ENCODE measurements at places on chromosomes 3 and 15. TPM values are rescaled to one million over a fixed set of nuclear protein-coding genes. Genes with fewer than 3 reads are reported as not detected.
A peak's percentile ranks its signal among the peaks of the same experiment; 100 is the strongest.

The FOXL2 gene
- 1.4 TPM for total RNA-seq

The C3orf85 gene
- not detected for total RNA-seq

The CHDH gene
- total RNA-seq: 10.6 TPM

The C3orf80 gene
- total RNA-seq: 0.41 TPM

The OR5H15 gene
- not detected for total RNA-seq

The LHFPL4 gene
- 18.9 TPM for total RNA-seq

The SNUPN gene
- total RNA-seq: 28.4 TPM

The FAM107A gene
- 0.31 TPM for total RNA-seq

The CADM2 gene
- total RNA-seq: 21.3 TPM

The MESP2 gene
- 0.66 TPM for total RNA-seq

The GABRA5 gene
- 18.0 TPM for total RNA-seq

GRCh38 chr3:42831321-42831713 lies 22.1 kb downstream of the ACKR2 start:
- no peak overlapping the region for H3K27ac ChIP-seq
- peak; percentile 88 for DNase-seq
- H3K27me3 ChIP-seq: no peaks in the 10 kb centered on the region
- no peak overlapping the region for H3K4me3 ChIP-seq

- H3K36me3 ChIP-seq: no peaks in the 10 kb centered on the region
- no peak overlapping the region for H3K4me3 ChIP-seq
These were observed 104.7 kb upstream of the VEPH1 start for GRCh38 chr3:157607826-157608405.

DNA sequence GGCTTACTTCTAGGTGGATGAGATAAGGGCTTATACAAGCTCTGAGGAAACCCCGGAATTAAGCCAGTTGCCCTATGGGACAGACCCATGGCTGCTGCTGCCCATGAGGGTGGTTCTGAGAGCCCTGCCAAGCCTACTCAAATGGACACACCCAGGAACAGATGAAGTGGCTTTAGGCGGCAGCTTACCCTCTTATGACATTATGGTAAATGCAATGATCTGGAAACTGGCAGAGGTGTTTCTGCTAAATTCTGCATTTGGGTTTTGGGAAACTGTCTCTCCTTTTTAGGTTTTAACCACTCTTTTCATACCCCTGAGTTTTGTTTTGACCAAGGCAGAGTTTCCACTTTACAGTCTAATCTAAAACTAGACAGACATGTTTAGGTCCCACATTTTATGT lies 9.0 kb upstream of the ZBED2 start:
- H3K27me3 ChIP-seq: no peaks in the 10 kb centered on the region
- DNase-seq: no peak
- H3K27ac ChIP-seq: no peak overlapping the region
- no peaks in the 10 kb centered on the region for H3K4me1 ChIP-seq
- H3K36me3 ChIP-seq: no peaks in the 10 kb centered on the region

- no peak overlapping the region for H3K4me3 ChIP-seq
- H3K27ac ChIP-seq: no peak overlapping the region
- H3K36me3 ChIP-seq: no peaks in the 10 kb centered on the region
These were observed 90.2 kb upstream of the ABHD17C start for GRCh38 chr15:80604583-80605575.

DNA sequence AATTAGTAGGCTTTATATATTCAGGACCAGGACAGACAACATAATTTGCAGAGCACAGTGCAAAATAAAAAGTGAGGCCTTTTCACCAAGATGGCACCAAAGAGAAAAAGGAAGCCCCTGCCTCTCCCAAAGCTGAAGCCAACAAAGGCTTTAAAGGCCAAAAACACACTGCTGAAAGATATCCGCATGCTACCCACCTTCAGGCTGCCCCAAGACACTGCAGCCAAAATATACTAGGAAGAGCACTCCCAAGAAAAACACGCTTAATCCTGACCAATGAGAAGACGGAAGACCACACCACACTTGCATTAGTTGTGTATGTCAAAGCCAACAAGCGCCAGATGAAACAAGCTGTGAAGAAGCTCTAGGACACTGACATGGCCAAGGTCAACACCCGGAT lies 38.0 kb downstream of the PIK3CB start:
- H3K4me3 ChIP-seq: no peak overlapping the region
- H3K27me3 ChIP-seq: no peaks in the 10 kb centered on the region
- peaks cover 8% of the 10 kb centered on the region for H3K4me1 ChIP-seq
- no peak for DNase-seq

DNA sequence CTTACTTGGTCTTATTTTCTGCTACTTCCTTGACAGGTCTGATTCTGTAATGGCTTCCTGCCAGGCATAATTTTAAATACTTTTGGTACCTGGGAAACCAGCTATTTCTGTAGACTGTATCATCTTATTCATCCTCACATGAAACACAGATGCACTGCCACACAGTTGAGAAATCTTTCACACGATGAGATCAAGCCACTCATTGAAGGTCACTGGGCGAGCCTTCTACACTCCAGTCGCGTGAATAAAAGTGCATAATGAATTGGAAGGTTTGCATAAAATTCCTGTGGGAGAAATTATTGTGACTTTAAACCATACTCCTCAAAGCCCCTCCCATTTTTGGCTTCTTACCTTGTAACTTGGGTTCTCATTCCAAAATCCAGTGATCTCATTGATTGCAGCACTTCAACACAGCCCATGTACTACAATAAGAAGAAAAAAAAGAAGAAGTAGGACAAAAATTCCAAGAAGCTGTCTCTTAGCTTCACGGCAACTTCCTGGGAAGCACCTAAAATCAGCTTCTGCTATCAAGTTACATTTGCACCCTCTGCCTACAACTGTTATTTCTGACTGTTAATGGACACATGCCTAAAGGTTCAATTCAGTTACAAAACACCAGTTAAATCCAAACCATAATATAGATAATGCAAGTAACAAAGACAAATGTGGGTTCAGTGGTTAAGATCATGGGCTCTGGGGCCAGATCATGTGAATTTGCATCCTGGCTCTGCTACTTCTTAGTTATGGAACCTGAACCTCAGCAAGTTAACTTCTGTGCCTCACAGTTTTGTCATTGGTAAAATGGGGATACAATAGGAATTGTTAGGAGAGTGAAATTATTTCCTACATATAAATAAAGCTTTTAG lies 39.0 kb downstream of the SHC4 start:
- DNase-seq: no peak
- no peaks in the 10 kb centered on the region for H3K27me3 ChIP-seq
- H3K27ac ChIP-seq: no peak overlapping the region
- no peak overlapping the region for H3K4me3 ChIP-seq

GRCh38 chr3:86149054-86149453 lies 841.9 kb downstream of the VGLL3 start:
- no peaks in the 10 kb centered on the region for H3K36me3 ChIP-seq
- no peaks in the 10 kb centered on the region for H3K27me3 ChIP-seq
- no peak overlapping the region for H3K27ac ChIP-seq
- no peaks in the 10 kb centered on the region for H3K4me1 ChIP-seq
- H3K4me3 ChIP-seq: no peak overlapping the region
- no peak for DNase-seq

DNA sequence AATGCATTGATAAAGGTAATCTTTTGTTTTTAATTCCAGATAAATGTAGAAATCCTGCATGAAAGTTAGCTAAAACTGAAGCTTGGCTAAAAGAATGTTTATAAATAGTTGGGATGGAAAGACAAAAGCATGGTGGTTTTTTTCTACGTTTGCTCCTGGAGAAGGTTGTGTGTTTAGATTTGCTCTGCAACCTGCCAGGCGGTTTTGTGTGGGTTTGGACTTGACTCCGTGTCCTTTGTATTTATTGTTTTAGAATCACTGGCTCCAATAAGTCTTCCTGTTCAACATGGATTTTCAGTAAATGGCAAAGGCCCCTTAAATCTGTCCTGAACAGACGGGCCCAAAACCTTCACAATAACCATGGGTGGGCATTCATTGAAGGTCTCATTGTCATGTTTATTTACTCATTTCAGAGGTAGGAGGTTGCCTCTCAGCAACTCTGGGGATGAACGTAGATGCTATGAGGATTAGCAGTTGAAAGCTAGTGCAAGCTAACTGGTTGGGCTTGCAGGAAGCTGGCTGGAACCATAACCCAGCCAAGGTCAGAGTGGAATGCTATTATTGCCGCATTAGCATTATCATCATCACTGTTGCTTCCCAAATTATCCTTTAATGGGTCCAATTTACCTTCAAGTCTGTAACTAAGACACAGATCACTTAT lies 60.6 kb upstream of the ADAMTS9 start:
- peak; percentile 12 for DNase-seq
- no peak overlapping the region for H3K4me3 ChIP-seq
- H3K36me3 ChIP-seq: no peaks in the 10 kb centered on the region
- peak overlapping the region; percentile 54 for H3K27ac ChIP-seq
- H3K27me3 ChIP-seq: no peaks in the 10 kb centered on the region

GRCh38 chr15:94119923-94120775 lies 111.2 kb upstream of the MCTP2 start:
- peaks cover 39% of the 10 kb centered on the region for H3K4me1 ChIP-seq
- no peaks in the 10 kb centered on the region for H3K36me3 ChIP-seq
- H3K27me3 ChIP-seq: no peaks in the 10 kb centered on the region
- H3K4me3 ChIP-seq: no peak overlapping the region
- peak; percentile 48 for DNase-seq

GRCh38 chr3:39224288-39224687 lies 31.9 kb upstream of the XIRP1 start:
- no peak overlapping the region for H3K4me3 ChIP-seq
- H3K36me3 ChIP-seq: no peaks in the 10 kb centered on the region
- H3K4me1 ChIP-seq: no peaks in the 10 kb centered on the region
- no peak for DNase-seq
- peaks cover 3% of the 10 kb centered on the region for H3K27me3 ChIP-seq
- no peak overlapping the region for H3K27ac ChIP-seq

DNA sequence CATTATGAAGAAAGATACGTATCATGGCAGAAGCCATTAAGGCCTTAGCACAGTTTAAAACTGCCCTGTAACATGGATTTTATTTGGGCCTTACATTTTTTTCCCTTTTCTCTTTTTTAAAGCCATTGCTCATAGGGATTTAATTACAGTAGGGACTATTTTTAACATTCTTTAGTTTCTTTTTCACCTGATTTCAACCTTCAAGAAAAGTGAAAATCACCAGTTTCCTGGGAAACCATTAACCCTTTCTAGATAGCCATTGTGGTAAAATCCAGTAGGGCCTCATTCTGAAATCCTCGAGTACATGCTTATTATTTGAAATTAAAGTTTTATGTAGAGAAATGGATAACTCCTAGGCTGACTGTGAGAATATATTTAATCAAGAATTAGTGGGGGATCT lies 3.1 kb downstream of the SPRED1 start:
- no peak overlapping the region for H3K27ac ChIP-seq
- peaks cover 4% of the 10 kb centered on the region for H3K36me3 ChIP-seq
- H3K27me3 ChIP-seq: no peaks in the 10 kb centered on the region
- peaks cover 42% of the 10 kb centered on the region for H3K4me1 ChIP-seq
- DNase-seq: no peak

DNA sequence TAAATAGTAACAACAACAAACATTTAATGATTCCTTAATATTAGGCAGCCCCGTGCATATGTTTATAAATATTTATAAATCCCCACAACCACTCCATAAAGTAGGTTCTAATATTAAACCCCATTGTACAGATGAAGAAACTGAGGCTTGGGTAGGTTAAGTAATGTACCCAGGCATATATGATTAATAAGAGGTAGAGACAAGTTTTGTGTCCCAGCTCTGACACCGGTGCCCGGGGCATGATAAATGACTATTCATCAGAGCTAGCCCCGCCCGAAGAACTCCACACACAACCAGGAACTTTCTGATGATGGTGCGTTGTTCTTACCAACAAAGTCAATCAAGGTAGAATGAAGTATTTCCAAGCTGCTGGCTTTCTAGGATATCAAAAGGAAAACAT lies 19.4 kb downstream of the CDCP1 start:
- H3K27ac ChIP-seq: no peak overlapping the region
- no peaks in the 10 kb centered on the region for H3K4me1 ChIP-seq
- no peak overlapping the region for H3K4me3 ChIP-seq
- no peaks in the 10 kb centered on the region for H3K27me3 ChIP-seq

DNA sequence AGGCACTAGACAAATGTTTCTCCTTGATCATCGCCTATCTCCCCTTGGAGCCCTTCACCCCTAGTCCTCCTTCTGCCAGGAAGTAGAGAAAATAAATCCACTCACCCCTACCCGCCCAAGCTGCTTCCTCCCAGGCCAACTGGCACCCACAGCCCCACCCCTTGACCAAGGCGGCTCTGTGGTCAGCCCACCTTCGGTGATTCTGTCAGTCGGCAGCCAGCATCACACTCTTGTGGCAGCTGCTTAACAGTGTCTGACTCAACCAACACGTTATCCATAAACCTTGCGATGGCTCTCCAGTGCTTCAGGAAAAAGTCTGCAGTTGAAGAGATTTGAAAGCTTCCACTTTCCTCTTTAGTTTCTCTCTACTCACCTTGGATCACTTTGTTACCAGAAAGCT lies 7.6 kb downstream of the SHF start:
- no peaks in the 10 kb centered on the region for H3K27me3 ChIP-seq
- no peak overlapping the region for H3K4me3 ChIP-seq

DNA sequence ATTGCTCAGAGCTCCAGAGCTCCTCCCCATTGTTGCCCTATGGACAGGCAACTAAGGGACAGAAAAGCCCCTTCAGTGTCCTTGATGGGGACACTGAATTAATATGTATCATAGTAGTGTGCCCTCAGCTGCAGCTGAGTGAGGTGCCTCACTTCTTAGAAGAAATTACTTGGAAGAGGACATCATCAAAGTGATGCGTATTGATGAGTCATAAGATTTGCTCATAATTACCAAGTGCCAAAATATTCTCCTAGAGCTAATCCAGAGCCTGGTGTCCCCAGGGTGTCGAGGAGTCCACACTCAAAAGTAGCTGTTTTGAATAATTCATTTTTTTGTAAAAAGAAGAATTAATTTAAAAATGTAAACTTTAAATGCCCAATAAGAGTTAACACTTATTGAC lies 200.7 kb upstream of the SEMA6D start:
- no peaks in the 10 kb centered on the region for H3K27me3 ChIP-seq
- no peak overlapping the region for H3K4me3 ChIP-seq
- peaks cover 2% of the 10 kb centered on the region for H3K4me1 ChIP-seq

- H3K27ac ChIP-seq: no peak overlapping the region
- H3K36me3 ChIP-seq: no peaks in the 10 kb centered on the region
- H3K27me3 ChIP-seq: no peaks in the 10 kb centered on the region
- no peaks in the 10 kb centered on the region for H3K4me1 ChIP-seq
These were observed 41.8 kb upstream of the NEDD4 start for GRCh38 chr15:56035166-56035565.

DNA sequence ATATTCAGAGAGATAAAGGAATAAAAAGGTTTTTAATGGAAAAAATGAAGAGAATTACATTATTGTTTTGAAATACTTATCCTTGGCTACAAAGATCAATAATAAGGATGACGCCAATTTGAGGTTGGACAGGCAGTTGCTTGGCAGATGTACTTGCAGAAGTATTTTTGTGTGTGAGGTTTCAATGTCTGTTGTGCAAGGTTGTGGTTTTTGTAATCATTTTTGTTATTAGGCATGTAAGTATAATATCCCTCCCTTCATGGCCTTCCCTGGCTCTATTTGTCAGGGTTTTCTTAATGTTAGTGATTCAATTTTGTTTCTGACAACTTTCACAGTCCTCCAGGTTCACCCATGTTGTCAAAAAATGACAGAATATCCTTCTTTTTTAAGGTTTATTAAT lies 105.9 kb downstream of the OTOL1 start:
- no peaks in the 10 kb centered on the region for H3K36me3 ChIP-seq
- H3K27me3 ChIP-seq: no peaks in the 10 kb centered on the region
- peaks cover 28% of the 10 kb centered on the region for H3K4me1 ChIP-seq
- no peak overlapping the region for H3K27ac ChIP-seq
- DNase-seq: no peak

Data from WTC11 (cell line).